Muscle of leg (tissue), 16 donors: ENCODE measurements at places on chromosomes 5 and 9. TPM values are rescaled to one million over a fixed set of nuclear protein-coding genes. Genes with fewer than 3 reads are reported as not detected.

OTP gene
- total RNA-seq = not detected

- DNase-seq = no peak
Observed at GRCh38 chr5:153084511-153084910, 406.0 kb upstream of the GRIA1 start.

PARP8 gene
- 5.7 TPM for total RNA-seq

- DNase-seq = peak; percentile 70
Observed at GRCh38 chr5:123874600-123875201, 362.7 kb downstream of the CSNK1G3 start.

TEX48 gene
- not detected for total RNA-seq

IL33 gene
- 27.4 TPM for total RNA-seq

PCDHB2 gene
- 3.2 TPM for total RNA-seq

DNA sequence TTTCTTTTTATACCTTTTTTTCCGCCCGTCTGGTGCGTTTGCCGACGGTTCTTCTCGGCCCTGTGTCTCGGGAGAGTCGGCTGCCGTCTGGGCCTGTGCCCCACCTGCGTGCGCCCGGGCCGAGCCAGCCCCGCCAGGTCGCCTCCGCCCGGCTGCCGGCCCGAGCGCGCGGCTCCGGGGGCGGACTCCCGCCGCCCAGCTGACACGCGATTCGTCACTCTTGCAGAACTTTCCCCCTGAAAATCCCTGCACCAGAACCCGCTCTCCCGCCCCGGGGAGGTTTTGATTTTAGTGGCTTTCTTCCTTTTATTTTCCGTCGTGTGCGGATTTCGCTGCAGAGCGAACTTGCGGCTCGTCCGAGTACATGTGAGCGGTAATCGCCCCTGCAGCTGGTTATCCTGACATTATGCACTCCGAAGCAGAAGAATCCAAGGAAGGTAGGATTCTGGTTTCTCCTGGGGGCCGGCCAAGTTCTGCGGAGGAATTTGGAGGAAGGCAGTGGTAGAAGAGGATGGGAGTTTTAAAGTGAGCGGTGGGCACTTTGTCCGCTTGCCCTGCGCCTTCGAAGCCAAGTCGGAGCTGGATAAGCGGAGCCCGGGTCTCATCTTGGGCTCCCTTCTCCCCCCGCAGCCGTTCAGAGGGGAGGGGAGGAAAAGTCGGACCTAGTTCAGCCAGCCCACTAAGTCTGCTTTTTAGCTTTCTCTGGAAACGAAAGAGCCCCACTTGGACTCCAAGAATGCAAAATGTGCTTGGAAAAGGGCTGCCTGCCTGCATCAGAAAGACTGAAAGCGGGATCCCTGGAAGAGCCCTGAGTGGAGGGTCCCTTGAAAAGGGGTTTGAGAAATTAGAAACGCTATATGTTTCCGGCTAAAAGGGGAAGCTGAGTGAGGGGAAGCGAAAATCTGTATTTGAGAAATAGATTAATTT is at the start of gene TNFAIP8:
TSS of gene TNFAIP8 (plus strand) at position 335 of the 927 bp plus-strand sequence. CDS start at position 407, 72 bp downstream.
- peak; percentile 89 for DNase-seq

SREK1 gene
- total RNA-seq = 63.4 TPM

- peak; percentile 21 for DNase-seq
Observed at GRCh38 chr5:58670582-58670981, 87.7 kb downstream of the RAB3C start.

- DNase-seq = no peak
Observed at GRCh38 chr5:136296846-136297245, 68.5 kb downstream of the TRPC7 start.

CERT1 gene
- 19.6 TPM for total RNA-seq

HK3 gene
- 0.75 TPM for total RNA-seq

- DNase-seq = peak; percentile 33
Observed at GRCh38 chr9:137669261-137669672, 50.5 kb downstream of the EHMT1 start.

DNA sequence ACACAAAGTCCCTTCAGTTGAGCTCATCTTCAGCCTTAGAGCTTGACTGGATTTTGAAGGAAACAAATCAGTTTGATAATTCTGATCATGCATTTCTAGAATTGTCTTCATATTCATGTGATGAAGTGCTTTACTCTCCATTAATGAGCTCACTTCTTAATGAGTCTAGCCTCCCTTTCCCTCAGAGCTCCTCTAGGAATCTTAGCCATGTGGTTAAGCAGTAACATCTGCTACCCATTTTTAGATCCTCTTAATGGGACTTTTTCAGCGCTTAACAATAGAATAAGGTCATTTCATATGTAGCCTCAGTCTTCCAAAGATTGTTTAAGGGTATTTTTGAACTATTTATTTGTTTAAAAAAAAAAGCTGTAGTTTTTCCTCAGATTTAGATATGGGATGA is 36.9 kb upstream of the LURAP1L start:
- DNase-seq = no peak

- DNase-seq = peak; percentile 43
Observed at GRCh38 chr5:73564675-73565074, 764 bp downstream of the ANKRA2 start.

FTMT gene
- total RNA-seq = not detected

TRIO gene
- total RNA-seq = 129 TPM

LIX1 gene
- total RNA-seq = 5.3 TPM

DNA sequence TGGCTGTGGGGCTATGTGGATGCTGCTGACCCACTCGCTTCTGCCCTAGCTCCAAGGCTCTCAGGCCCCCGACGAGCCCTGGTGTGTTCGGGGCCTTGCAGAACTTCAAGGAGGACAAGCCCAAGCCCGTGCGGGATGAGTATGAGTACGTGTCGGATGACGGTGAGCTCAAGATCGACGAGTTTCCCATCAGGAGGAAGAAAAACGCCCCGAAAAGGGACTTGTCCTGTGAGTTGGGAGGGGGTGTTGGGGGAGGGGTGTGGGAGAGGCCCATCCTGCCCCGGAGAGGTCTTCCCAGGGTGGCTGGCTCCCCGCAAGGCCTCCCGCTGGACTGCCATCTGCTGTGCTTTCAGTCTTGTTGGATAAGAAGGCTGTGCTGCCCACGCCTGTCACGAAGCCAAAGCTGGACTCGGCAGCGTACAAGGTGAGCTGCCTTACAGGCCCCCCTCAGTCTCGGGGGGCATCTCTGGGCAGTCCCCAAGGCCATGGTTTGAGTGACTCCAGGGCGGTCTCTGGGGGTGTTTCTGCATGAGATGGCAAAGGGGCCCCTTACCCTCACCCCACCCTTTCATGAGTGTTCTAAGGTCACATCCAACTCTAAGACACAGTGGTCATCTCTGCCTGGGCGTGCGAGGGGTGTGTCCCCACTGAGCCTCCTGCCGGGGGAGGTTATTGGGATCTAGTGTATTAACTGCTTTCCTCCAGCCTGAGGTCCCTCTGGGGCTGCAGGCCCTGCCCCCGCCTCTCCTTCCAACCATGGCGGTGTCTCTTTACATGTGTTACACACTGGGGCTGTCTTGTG is 89.5 kb downstream of the PHF2 start:
- DNase-seq = no peak

PANK3 gene
- total RNA-seq = 42.5 TPM

DNA sequence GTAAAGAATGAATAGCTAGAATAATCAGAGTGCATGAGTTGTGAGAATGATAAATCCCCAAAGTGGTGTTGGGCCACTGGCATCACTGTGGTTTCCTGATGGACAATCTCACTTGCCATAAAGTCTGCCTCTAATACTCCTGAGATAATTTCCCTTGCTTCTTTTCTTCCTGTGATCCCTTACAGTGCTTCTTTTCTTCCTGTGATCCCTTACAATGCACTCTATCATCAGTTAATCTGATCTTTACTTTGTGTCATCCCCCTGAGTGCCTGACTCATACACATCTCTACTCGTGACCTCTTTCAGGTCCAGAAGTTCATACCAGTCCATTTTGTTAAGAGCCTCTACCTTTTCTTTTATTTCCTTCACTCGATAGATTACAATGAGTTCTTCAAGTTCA is 418.3 kb downstream of the HCN1 start:
- no peak for DNase-seq

DNA sequence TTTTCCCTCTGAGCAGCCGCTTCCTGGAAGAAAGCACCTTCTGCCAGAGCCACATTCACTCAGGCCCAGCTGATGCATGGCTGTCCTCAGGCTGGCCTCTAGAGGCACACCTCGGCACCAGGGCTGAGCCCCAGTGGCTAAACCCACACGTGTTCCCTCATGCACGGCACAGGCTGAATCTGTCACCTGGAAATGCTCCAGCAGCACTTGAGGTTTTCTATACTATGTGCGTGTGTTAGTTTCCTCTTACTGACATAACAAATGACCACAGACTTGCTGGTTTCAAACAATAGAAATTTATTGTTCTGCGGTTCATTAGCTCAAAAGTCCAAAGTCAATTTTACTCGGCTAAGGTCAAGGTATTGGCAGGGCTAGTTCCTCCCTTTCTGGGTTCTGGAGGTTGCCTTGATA is 141.4 kb downstream of the LRRC70 start:
- peak; percentile 44 for DNase-seq

LEAP2 gene
- 1.4 TPM for total RNA-seq

DNA sequence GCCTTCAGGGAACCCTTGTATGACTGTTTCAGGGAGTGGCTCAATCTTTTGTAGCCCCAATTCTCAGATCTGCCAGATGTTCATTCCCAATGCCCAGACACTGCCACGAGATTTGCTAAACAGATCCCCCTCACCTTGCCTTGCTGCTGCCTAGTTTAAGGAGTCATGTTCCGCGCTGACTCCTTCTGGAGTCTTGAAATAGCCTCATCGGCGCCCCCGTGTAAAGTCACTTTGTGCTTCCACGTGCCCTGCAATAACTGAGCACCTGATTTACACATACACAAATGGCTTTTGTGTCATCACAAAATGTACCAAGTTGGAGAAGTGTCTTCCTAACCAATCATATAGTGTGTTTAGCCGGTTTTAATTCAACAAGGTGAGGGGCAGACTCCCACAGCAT is 62.3 kb downstream of the PRRT1B start:
- DNase-seq = no peak

GRCh38 chr5:10279925-10280720 is 27.6 kb downstream of the CMBL start:
- no peak for DNase-seq

PCDHB4 gene
- total RNA-seq = 1.8 TPM

SGCD gene
- 86.6 TPM for total RNA-seq

DNA sequence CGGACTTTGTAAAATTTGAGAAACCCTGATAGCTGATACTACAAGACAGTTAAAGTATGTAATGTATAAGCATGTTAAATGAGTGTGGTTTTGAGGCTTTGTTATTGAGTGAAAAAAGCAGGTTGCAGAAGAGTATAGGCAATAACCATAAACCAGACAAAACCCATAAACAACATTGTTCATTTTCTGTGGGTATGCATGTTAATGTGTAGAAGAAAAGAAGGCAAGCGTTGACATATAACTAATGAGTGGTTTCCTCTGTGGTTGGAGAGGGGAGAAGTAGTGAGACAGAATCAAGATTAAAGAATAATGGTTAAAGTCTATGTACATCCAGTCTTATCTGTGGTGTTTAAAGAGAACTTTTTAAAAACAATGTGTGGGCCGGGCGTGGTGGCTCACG is 26.2 kb downstream of the RAD23B start:
- no peak for DNase-seq

GRCh38 chr5:42952578-42952974 is 87.5 kb downstream of the ANXA2R start:
- DNase-seq = no peak

FKTN gene
- 18.1 TPM for total RNA-seq

DNA sequence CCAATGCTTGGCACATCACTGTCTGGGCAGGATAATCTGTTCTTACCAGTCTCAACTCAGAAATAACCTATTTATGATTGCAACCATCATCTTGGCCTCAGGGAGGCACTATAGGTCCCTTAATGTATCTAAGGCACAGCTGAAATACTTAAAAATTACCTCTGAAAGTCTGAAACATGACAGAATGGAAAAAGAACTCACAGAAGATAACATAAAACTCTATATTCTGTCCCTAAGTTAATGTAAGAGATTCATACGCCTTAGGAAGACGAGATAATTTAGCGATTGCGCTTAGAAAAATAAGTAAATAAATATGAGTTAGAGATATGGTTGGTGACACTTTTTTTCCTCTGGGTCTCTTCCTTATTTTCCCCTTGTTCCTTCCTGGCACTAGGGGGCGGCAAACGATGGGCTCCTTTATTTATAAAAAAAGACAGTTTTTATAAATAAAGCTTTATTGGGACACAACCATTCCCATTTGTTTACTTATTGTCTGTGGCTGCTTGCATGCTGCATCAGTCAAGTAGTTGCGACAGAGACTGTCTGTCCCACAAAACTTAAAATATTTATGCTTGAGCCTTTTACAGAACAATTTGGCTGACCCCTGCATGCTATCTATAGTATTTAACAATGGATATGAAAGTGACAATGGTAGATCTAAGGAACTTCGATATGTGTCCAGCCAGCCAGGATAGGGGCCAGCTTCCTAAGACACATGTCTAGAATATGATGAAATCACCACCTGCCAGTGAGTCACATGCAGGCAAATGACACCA is 79.6 kb downstream of the PDE4D start:
- peak; percentile 78 for DNase-seq

RAB24 gene
- total RNA-seq = 15.1 TPM

GRCh38 chr5:25119650-25120049 is 474.9 kb upstream of the CDH10 start:
- peak; percentile 2 for DNase-seq

DNA sequence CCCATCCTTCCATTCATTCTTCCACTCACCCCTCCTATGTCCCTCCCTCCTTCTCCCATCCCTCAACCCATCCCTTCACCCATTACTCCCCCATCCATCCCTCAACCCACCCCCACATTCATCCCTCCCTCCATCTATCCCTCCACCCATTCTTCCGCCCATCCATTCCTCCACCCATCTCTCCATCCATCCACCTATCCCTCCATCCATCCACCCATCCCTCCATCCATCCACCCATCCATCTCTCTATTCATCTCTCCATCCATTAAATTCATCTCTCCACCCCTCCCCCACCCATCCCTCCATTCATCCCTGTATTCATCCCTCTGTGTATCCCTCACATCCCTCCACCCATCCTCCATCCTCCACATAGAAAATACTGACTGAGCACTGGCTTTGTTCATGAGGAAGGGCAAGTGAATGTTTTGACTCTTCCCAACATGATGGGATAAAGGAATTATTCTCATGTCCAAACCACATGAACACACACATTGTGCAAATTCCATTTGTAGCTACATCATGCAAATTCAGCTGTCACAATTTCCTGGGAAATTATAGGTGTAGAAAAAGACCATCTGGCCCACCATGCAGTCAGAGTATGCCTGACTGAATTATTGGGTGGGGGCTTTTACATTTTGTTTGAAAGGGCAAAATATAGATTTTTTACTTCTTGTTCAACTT is 6.9 kb upstream of the VAV2 start:
- DNase-seq = peak; percentile 72

- peak; percentile 26 for DNase-seq
Observed at GRCh38 chr5:130222573-130222972, 318.3 kb downstream of the CHSY3 start.

DNA sequence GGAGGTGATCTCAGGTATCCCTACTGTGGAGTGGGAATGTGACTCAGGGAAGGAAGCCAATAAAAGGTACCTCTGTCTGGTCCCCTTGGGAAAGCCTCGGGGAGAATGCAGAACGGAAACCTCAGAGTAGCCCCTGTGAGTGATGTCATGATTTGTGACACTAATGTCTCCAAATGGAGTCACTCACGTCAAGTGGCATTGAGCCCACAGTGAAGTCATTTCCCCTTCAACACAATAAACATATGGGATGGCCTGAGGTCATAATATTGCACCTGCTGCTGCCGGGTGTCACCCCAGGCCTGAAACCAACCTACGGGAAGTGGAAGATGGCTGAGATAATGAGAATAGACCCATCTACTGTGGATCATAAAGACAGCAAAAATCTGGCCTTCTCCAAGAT is 75.9 kb upstream of the GOLM1 start:
- DNase-seq = peak; percentile 9

GLRX gene
- 5.9 TPM for total RNA-seq

PDZD2 gene
- 4.6 TPM for total RNA-seq

MYO10 gene
- 16.6 TPM for total RNA-seq

TNFSF8 gene
- total RNA-seq = 0.49 TPM
